ENCODE measurements at places on chromosomes 1 and 21.

DNA sequence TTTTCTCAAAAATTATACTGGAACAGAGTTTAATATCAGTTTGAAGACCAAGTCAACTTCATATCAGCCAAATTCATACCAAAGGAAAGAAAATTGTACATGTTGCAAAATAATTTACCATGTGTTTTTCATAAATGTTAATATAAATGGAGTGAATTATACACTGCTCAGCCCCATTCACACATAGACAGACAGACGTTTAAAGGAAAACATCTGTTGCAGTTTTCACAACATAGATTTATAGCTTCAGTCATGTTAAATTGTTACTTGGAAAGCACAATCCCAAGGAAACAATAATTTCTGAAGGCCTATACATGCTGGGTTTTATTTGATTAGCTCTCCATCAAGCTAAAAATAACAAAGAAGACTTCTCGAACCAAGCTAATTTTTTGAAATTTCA is 27.8 kb upstream of the HYI start:
- no peaks in the 10 kb centered on the region for H3K36me3 ChIP-seq
- H3K27me3 ChIP-seq = peaks cover 13% of the 10 kb centered on the region
- peaks cover 6% of the 10 kb centered on the region for H3K4me1 ChIP-seq

- no peaks in the 10 kb centered on the region for H3K4me1 ChIP-seq
- H3K27ac ChIP-seq = no peak overlapping the region
- H3K27me3 ChIP-seq = no peaks in the 10 kb centered on the region
These were observed 276.8 kb downstream of the TBX15 start for GRCh38 chr1:118711356-118711755.

- H3K27me3 ChIP-seq = peaks cover 8% of the 10 kb centered on the region
- no peak overlapping the region for H3K27ac ChIP-seq
- H3K4me3 ChIP-seq = no peak overlapping the region
- H3K36me3 ChIP-seq = no peaks in the 10 kb centered on the region
- DNase-seq = no peak
These were observed 63.1 kb upstream of the SLC2A1 start for GRCh38 chr1:43021547-43022474.

DNA sequence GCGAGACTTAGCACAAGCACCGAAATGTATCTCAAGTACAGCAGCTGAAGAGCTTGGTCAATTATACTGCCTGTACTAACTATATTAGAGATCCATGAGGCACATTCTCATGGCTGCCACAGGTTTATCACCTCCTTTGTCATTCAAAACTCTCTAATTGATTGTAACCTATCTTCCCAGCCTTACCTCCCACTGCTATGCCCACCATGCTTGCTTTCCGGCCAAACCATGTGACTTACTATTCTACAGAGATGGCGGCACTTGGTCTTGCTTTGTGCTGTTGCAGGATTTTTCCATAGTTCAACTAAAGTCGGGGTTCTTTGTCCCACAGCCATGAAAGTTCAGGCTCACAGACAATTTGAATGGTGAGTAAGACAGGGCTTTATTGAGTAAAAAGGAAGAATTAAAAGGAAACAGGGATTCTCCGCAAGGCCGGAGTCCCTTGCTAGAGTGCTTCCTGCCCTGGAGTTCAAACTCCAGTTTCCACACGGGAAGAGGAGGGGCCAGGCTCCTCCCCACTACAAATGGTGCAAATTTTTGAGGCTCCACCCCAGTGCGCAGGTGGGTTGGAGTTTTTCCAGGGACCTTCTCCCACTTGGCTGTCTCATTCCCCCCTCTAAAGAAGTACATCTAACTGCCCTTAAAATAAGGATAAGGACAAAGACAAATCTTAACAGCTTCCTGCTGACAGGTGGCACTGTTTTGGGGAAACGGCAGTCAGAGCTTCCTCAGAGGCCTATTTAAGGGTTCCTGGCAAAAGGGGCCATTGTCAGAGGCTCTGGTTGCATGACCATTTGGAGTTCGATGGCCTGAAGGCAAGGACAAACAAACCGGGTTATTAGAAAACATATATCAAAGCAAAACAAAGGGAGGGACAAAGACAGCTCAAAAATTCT is 28.7 kb downstream of the FMO2 start:
- no peaks in the 10 kb centered on the region for H3K36me3 ChIP-seq
- no peak for DNase-seq
- H3K27ac ChIP-seq = no peak overlapping the region
- H3K4me3 ChIP-seq = no peak overlapping the region

DNA sequence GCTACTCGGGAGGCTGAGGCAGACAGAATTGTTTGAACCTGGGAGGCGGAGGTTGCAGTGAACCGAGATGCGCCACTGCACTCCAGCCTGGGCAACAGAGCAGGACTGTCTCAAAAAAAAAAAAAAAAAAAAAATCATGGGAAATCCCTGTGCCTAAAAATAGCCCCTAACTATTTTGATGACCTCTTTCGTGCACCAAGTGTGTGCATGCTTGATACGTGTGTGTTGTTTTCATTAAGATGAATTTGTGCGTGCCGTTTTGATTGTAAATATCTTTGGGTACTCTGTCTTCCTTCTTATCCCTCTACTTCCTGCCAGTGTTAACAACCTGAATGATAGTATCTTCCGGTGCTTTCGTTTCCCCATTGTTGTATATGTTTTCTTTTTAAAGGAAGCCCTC is 9.8 kb downstream of the CACYBP start:
- H3K27me3 ChIP-seq = no peaks in the 10 kb centered on the region
- peaks cover 32% of the 10 kb centered on the region for H3K4me1 ChIP-seq
- no peak for DNase-seq
- H3K4me3 ChIP-seq = no peak overlapping the region

- no peaks in the 10 kb centered on the region for H3K4me1 ChIP-seq
- no peak overlapping the region for H3K27ac ChIP-seq
- DNase-seq = no peak
- no peak overlapping the region for H3K4me3 ChIP-seq
These were observed 40.9 kb upstream of the SLC6A9 start for GRCh38 chr1:44072204-44072603.

- H3K27ac ChIP-seq = no peak overlapping the region
- no peaks in the 10 kb centered on the region for H3K27me3 ChIP-seq
- no peaks in the 10 kb centered on the region for H3K36me3 ChIP-seq
These were observed 53.0 kb upstream of the CLDN14 start for GRCh38 chr21:36532769-36533467.

- no peaks in the 10 kb centered on the region for H3K36me3 ChIP-seq
- peaks cover 8% of the 10 kb centered on the region for H3K27me3 ChIP-seq
- H3K27ac ChIP-seq = no peak overlapping the region
- no peak for DNase-seq
These were observed 59.8 kb downstream of the PTPN14 start for GRCh38 chr1:214491468-214492146.

- DNase-seq = peak; percentile 22
- no peak overlapping the region for H3K4me3 ChIP-seq
- H3K27ac ChIP-seq = no peak overlapping the region
- peaks cover 16% of the 10 kb centered on the region for H3K27me3 ChIP-seq
These were observed 272.5 kb downstream of the RRAGC start for GRCh38 chr1:38586993-38587646.

DNA sequence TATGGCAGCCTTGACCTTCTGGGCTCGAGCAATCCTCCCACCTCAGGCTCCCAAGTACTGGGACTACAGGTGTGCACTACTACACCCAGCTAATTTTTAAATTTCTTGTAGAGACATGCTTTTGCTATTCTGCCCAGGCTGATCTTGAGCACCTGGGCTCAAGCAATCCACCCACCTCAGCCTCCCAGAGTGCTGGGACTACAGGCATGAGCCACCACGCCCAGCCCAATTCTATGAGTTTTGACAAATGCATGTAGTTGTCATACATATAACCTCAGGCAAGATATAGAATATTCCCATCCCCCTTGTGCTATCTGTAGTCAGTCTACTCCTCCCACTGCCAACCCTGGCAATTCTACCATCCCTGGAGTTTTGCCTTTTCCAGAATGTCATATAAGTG is 38.7 kb upstream of the TTC22 start:
- H3K27me3 ChIP-seq = peaks cover 4% of the 10 kb centered on the region
- no peak for DNase-seq
- H3K4me3 ChIP-seq = no peak overlapping the region
- H3K36me3 ChIP-seq = no peaks in the 10 kb centered on the region
- no peaks in the 10 kb centered on the region for H3K4me1 ChIP-seq

DNA sequence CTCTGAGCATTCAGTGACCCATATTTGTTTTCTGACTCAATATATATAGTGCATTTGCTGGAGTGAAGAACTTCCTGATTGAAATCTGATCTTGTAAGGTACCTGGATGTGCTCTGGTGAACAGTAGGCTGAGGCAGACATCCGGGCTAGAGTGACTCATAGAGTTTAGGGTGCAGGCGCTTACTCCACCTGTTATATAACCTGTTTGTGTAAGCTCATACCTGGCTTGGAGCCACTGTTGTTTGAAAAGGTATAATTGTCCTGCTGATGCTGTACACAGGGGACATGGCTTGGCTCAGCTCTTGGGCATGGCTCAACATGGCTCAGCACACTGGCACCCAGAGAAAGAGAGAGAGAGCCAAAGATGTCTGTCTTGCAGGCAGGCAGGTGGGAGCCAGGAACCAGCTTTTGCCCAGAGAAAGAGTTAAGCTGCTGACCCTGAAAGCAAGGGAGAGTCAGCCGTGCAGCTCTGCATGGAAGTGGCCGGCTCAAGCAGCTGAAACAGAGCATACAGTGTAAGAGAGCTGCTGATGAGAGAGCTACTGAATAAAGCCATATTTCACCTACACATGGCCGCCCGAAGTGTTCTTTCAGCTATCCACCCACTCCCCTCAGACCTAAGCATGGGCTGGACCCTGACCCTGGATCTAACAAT is 43.2 kb downstream of the GJA5 start:
- H3K36me3 ChIP-seq = no peaks in the 10 kb centered on the region
- H3K4me1 ChIP-seq = peaks cover 4% of the 10 kb centered on the region
- no peak overlapping the region for H3K4me3 ChIP-seq
- H3K27me3 ChIP-seq = peaks cover 18% of the 10 kb centered on the region
- DNase-seq = no peak
- H3K27ac ChIP-seq = no peak overlapping the region

DNA sequence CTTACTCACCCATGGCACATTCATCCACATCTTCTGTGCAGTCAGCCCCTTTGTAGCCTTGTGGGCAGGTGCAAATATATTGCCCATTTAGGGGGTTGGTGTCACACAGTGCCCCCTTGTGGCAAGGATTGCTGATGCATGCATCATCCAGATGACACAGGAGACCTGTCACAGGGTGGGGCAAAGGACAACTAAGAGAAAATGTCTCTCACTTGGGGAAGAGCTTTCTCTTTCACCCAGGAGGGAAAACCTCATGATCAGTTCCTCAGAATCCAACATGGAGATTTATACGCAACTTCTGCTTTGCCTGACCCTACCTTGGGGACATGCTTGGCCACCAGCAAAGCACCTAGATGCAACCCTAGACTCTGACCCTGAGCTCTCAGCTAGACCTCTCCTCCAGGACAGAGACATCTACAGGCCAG is 71.8 kb upstream of the ADAM30 start:
- peaks cover 15% of the 10 kb centered on the region for H3K4me1 ChIP-seq
- H3K36me3 ChIP-seq = peaks cover 49% of the 10 kb centered on the region
- no peak overlapping the region for H3K4me3 ChIP-seq
- H3K27ac ChIP-seq = peak overlapping the region; percentile 64
- DNase-seq = peak; percentile 67

- no peak for DNase-seq
- no peak overlapping the region for H3K27ac ChIP-seq
These were observed 53.9 kb downstream of the NENF start for GRCh38 chr1:212486619-212486975.

- peaks cover 2% of the 10 kb centered on the region for H3K36me3 ChIP-seq
- peaks cover 62% of the 10 kb centered on the region for H3K27me3 ChIP-seq
- H3K4me3 ChIP-seq = peak overlapping the region; percentile 66
- DNase-seq = no peak
These were observed 1.7 kb downstream of the NR5A2 start for GRCh38 chr1:200029035-200029821.

DNA sequence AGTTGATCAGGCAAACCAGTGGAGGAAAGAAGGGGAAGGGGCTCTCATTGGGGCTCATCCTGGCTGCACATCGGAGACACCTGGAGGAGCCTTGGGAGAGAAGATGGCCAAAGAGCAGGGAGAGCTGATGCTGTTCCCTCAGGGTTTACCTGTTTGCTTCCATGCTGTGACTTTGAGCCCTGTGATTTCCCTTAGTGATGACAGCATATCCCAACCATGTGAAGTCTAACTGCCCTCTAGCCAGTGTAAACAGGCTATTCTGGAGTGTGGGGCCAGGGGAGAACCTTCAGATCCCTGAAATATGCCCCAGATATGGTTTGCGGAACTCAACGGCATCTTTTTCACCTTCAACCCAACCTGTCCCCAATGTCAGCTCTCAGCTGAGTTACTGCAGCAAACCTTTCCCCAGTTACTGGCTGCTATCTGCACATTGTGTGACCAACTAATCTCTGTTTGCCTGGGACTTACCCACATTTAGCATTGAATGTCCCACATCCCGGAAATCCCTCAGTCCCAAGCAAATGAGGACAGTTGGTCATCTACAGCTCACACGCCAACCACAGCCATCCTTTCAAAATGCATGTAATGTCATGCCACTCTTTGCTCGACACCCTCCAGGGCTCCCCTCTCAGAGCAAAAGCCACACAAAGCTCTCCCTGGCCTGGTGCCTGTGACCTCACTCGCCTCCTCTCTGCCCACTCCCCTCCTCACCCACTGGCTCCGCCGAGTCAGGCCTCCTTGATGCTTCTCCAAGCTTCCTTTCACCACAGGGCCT is 242.3 kb downstream of the KCNJ6 start:
- no peak overlapping the region for H3K27ac ChIP-seq
- DNase-seq = no peak

DNA sequence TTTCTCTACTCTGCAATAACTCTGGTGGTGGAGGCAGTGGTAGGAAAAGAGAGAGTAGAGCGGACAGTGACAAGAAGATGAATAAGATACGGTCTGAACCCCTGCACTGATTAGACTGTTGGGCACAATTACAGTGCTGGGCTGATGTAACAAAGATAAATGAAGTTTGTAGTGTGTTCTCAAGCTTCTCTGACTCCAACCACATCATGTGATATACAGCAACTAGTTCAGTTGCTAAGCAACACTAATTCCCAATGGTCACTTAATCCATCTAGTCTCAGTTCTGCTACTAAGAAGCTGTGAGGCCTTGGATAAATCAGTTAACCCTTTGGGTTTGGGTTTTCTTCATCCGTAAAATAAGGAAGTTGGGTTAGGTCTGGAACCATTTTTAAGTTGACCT is 17.3 kb downstream of the DDR2 start:
- no peaks in the 10 kb centered on the region for H3K4me1 ChIP-seq
- no peak overlapping the region for H3K4me3 ChIP-seq
- H3K27ac ChIP-seq = no peak overlapping the region
- no peaks in the 10 kb centered on the region for H3K36me3 ChIP-seq
- peaks cover 8% of the 10 kb centered on the region for H3K27me3 ChIP-seq

- no peak for DNase-seq
- H3K4me3 ChIP-seq = no peak overlapping the region
- peaks cover 3% of the 10 kb centered on the region for H3K36me3 ChIP-seq
- H3K27me3 ChIP-seq = no peaks in the 10 kb centered on the region
- H3K4me1 ChIP-seq = peaks cover 51% of the 10 kb centered on the region
- peak overlapping the region; percentile 80 for H3K27ac ChIP-seq
These were observed 25.6 kb upstream of the ENO1 start for GRCh38 chr1:8903908-8904650.

- peaks cover 31% of the 10 kb centered on the region for H3K27me3 ChIP-seq
- peaks cover 12% of the 10 kb centered on the region for H3K4me1 ChIP-seq
- H3K36me3 ChIP-seq = peaks cover 7% of the 10 kb centered on the region
- no peak overlapping the region for H3K4me3 ChIP-seq
- no peak for DNase-seq
These were observed 5.3 kb downstream of the TCHH start for GRCh38 chr1:152109998-152110294.

GRCh38 chr1:52203935-52204625 is 62.2 kb downstream of the ZFYVE9 start:
- H3K27me3 ChIP-seq = peaks cover 8% of the 10 kb centered on the region
- no peak for DNase-seq
- no peaks in the 10 kb centered on the region for H3K4me1 ChIP-seq
- no peak overlapping the region for H3K4me3 ChIP-seq
- no peak overlapping the region for H3K27ac ChIP-seq
- H3K36me3 ChIP-seq = no peaks in the 10 kb centered on the region
